ENCODE measurements at places on chromosomes 1 and 21. TPM values are rescaled to one million over a fixed set of nuclear protein-coding genes. Genes with fewer than 3 reads are reported as not detected.

DNA sequence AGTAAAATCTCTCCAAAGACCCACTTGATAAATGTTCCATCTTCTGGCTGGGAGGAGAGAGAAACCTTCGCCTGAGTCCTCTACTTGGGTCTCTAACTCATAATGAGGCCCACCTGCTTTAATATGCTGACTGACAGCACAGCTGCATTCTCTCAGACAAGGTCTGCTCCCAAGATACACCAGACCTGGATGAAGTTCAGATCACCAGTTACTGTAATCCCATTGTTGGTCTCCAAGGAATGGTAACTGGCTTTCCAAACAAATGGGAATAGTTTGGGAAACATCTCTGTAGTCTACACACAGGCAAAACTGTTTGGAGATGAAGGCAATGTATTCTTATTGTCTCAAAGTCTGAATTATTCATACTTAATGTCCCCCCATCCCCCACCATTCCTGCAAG is 27.9 kb upstream of the COL24A1 start:
- DNase-seq = no peak

- DNase-seq = no peak
Observed at GRCh38 chr1:169089776-169090175, 16.7 kb upstream of the ATP1B1 start.

DNA sequence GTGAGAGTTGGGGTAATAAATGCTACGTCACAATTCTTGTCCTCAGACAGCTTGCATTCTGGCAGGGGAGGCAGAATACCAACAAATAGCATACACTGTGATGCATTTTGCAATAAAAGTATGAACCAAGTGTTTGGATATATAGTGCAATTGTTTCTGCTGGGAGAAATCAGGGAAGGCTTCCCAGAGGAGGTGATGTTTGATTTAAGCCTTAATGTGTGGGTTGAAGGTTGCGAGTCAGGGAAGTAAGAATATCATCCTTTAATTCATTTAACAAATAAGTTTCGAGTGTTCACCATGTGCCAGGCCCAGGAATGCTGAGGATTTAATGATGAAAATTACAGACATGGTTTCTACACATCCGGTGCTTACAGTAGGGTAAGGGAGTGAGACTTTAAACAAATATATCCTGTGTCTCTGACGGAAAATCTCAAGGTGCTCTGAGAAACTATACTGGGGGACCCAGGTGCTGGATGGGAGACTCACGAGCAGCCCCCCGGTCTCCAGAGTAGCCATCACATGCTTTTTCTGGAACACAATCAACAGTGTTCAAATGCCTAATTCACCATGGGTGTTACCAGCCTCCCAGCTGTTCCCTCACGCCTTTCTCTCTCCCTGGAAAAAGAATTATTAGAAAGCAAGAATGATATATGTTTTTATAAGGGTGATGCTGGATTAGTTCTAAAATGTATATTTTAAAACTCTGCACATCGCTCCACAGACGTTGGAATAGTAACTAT is 31.7 kb downstream of the RASSF5 start:
- DNase-seq = no peak

- DNase-seq = no peak
Observed at GRCh38 chr1:218397752-218398339, 52.7 kb downstream of the TGFB2 start.

GRCh38 chr21:43994085-43994484 is 18.0 kb upstream of the TRAPPC10 start:
- DNase-seq = no peak

DNA sequence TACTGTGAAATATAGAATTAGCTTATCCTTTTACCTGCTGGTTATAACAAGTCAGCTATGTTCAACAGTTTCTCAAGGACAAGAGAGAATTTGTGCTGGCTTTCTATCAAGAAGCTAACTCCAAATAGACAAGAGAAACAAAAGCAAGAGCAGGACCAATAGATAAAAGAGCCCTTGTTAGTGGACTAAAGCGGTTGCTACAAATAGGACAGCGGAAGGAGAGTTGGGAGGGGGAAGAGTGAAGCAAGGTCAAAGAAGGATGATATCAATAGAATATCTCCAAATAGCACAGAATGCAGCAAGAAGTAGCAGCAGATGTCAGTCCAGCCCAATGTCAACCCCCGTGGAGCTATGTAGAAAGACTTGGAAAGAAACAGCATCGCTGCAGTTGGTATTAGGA is 53.0 kb upstream of the AKT3 start:
- no peak for DNase-seq

DNA sequence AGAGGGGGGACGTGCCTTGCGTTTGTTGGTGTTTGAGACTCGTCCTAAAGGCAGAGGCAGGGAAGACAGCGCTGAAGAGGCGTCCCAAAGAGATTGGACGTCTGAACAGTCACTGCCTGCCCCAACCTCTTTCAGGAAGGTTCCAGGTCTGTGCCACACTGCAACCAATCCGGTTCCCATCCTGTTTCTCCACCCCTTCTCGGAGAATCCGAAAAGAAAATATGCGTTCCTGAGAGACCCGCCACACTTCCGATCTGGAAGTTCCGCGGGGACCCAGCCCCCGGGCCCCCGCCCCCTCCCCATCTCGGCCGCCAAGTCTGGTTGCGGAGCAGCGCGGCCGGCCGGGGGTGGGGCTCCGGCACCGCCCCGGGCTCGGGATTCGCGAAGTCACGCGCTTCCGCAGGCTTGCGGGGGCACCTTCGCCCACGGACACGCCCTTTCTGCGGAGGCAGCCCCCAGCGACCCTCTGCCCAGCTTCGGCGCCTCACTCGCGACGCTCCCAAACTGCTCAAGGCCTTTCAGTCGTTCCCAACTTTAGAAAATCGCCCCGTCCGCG is 124.5 kb upstream of the DPYD start:
- no peak for DNase-seq

GRCh38 chr1:210573141-210573540 is 244.4 kb downstream of the HHAT start:
- DNase-seq = no peak

DNA sequence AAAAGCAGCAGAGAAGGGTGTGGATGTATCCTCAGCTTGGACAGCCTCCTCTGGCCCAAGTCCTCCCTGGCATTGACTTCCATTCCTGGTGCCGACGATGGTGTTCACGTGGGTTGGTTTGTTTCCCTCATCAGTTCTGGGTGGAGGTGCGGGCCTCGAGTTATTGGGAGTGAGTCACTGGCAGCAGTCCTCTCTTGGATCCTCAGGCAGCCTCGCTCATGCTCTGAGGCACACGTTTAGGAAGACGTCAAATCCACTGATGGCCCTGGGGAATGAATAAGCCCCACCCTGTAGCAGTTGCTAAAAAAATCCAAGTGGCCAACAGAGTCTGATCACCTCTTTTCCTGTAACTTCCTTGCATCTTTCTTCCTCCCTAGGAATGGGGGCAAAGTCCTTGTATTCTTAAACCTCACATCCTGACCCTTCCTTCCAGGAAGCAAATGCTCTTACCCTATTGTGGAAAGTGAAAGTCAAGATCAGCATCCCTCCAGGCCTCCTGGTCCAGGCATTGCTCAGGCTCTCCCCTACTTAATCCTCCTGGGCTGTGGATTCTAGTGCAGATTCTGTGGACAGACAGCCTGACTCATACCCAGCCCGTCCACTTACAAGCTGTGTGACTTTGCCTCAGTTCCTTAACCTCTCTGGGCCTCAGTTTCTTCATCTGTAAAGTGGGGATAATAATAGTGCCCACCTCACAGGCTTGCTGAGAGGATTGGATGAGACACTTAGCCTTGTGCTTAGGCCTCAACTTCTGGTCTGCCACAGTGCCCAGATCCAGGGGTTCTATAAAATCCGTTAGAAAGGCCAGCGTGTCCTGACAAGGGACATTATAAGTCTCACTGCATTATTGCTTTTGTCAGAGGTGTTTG is 111.1 kb downstream of the TLR5 start:
- DNase-seq = peak; percentile 57

GRCh38 chr1:198018529-198018928 is 101.4 kb downstream of the LHX9 start:
- peak; percentile 7 for DNase-seq

- no peak for DNase-seq
Observed at GRCh38 chr1:29645586-29645985, 409.3 kb downstream of the PTPRU start.

DNA sequence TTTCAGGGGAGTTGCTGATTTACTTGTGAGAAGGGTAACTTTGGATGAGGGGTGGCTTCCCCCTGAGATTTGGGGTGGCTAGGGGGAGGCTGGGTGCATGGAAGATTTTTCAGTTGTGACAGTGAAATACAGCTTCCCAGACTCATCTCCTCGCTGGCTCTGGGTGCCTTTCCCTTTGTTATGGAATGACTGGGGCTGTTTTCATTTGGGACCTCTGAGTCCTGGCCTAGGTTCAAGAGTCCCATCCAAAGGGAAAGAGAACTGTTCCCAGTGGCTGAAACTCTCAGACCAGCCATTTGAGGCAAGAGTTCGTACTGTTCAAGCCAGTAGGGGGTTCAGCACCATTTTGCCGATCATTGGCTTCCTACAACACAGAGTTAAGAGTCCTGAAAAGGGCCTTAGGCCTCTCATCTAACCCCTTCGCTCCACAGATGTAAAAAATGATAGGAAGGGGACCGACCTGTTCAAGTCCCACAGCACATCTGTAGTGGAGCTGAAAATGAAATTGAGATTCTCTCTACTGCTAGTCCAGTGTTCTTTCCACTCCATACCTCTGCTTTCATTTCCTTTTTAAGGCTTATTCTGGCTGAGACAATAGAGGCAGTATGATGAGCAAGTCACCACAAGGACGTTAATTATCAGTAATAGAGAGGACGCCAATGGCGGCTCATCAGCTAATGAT is 958 bp downstream of the DDR2 start:
- no peak for DNase-seq

DNA sequence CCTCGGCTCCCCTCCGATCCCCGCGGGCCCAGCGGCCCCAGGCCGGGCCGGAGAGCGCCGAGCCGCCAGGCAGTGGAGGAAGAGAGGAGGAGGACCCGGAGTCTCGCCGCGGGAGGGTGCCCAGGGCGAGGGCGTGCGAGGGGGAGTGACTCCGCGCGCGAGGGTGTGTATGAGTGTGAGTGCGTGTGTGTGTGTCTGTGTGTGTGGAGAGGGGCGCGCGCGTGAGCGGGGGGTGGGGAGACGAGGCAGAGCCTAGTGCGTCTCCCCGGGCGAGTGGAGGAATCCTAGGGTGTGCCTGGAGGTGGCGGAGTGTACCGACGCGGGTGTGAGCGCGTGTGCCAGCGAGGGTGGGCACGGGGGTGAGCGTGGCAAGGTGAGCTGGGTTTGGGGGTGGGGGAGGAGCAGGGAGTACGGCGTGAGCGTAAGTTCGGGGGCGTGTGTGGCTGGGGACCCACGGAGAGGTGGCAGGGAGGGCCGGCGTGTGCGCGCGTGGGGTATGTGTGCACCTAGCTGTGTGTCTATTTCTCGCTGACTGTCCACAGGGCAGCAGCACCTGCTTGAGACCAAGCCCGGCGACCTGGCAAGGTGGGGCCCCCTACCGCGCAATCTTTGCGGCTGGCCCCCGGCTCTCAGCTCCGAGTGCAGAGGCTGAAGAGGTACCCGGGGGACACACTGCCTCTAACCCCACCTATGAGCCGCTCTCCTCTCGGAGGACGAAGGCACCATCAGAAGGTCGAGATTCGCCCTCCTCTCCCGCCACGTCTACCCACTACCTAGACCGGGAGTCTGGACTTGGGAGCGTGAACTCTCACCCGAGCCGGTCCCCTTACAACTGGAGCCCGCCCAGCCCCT is 784 bp upstream of the KCND3 start:
- DNase-seq = no peak

The ERICH3 gene
- total RNA-seq = not detected

The SPAG17 gene
- not detected for total RNA-seq

The FCRLB gene
- total RNA-seq = 0.97 TPM

The KCNJ6 gene
- total RNA-seq = not detected

The SPRR5 gene
- not detected for total RNA-seq

The RGS8 gene
- not detected for total RNA-seq

The SLC35F3 gene
- 2.5 TPM for total RNA-seq
